Activated T-cell treated with anti-CD3 and anti-CD28 coated beads, Interleukin-2, amount 50 U/mL, for 48 hours (primary cell): ENCODE measurements at places on chromosomes 5 and 9.

- peak; percentile 34 for DNase-seq
Observed at GRCh38 chr5:88203981-88204750, 64.5 kb downstream of the TMEM161B start.

GRCh38 chr9:136204145-136204805 is 653 bp downstream of the LHX3 start:
- no peak for DNase-seq

GRCh38 chr9:10566848-10567247 is 46.0 kb downstream of the PTPRD start:
- no peak for DNase-seq

DNA sequence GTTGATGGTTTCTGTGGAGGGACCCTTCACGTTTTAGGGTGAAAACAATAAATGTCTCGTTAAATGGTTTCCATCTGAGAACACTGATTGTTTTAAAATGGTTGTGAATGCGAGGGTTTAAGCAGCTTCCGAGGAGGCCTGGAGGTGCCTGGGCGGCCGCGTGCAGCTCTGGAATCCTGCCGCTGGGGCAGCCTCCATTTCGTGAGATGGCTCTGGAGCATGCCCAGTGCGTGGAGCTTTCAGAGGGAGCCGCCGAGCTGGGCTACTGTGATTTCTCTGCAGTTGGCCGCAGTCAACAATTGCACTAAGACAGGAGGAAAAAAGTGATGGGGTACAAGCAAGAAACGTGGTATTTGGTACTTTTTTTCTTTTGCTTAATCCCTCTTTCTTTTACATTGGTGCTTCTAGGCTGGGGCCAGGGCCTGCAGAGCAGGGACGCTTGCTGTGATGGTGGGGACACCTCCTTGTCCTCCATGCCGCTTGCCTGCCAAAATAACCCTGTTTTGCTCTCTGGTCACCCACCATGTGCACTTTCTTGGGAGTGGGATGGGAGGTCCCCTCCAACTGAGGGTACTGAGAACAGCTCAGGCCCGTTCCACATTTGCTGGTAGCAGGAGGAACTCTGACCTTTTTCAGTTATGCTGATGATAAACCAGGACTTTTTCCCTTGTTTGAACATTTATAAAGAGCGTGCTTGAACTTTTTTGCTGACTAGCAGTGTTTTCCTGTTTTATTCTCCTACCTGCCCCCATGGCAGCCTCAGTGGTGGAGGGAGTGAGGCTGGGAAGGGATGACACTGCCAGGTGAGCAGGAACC is 47.1 kb downstream of the EHMT1 start:
- DNase-seq: no peak

DNA sequence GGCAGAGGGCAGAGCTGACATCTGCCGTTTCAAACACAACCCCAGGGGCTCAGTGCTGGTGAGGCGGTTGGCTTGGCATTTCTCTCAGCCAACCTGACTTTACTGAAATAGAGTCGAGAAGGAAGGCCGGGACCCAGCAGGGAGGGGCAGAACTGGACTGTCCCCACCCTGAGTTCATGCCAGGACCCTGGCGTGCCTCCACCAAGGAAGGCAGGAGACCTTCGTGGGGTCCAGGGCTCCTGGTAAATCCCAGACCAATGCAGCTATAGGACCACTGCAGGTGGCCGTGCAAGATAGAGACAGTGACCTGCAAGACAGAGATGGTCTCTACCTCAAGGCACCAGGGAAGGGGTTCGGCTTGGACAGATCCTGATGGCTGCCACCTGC is 132.9 kb downstream of the ROR2 start:
- DNase-seq: no peak

GRCh38 chr9:97502222-97502983 is 937 bp downstream of the TMOD1 start:
- DNase-seq: peak; percentile 34

GRCh38 chr5:170226661-170227060 is 6.1 kb upstream of the C5orf58 start:
- DNase-seq: no peak

DNA sequence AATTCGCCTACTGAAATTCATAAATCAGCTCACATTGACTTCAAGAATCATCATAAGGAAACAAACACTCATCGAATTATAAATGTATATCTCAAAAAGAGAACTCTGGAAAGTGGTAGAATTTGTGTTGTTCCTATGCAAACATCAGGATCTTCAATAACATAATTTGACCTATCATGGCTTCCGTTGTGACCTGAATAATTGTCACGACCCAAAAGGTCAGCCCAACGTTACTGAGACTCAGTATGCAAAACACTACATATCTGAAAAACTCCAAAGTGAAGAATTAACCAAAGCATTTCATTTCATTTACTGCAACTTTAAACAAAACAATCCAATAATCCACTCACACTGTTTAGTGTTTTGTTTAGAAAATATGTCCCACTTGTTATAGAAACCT is 1.2 kb downstream of the RAPGEF6 start:
- no peak for DNase-seq

DNA sequence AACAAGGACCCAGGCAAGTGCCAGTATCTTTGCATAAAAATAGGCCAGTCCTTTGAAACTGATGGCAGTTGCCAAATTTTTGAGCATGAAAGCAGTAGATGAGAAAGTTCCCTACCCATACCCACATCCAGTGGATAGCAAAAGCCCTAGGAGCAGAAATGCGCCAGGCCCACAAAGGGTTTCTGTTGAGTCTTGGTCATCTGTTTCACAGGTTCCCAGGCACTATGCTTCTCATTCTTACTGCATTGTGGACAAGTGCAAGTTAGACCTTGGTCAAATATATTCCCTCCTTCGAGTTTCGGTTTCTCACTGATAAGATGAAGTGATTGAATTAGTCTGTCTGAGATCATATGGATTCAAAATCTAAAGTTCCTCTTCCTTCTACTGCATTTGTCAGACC is 152.3 kb downstream of the NR3C1 start:
- DNase-seq: no peak

DNA sequence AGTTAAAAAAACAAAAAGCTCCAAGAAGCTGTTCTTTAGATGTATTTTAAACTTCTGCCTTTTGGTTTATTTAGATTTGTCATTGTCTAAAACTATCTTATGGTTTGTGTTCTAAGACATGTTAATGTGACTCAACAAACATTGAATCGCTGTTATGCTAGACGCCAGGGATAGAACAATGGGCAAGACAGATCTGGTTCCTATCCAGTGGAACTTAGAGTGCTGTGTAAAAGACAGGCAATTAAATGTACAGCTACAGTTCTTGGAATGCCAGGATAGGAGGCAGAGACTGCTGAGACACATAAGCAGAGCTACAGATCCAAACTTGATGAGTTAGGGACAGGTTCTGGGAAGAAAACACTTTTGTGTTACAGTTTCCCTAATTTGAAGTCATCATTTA is 22.4 kb downstream of the LYRM7 start:
- no peak for DNase-seq

- DNase-seq: no peak
Observed at GRCh38 chr5:23675456-23675855, 168.0 kb downstream of the PRDM9 start.

DNA sequence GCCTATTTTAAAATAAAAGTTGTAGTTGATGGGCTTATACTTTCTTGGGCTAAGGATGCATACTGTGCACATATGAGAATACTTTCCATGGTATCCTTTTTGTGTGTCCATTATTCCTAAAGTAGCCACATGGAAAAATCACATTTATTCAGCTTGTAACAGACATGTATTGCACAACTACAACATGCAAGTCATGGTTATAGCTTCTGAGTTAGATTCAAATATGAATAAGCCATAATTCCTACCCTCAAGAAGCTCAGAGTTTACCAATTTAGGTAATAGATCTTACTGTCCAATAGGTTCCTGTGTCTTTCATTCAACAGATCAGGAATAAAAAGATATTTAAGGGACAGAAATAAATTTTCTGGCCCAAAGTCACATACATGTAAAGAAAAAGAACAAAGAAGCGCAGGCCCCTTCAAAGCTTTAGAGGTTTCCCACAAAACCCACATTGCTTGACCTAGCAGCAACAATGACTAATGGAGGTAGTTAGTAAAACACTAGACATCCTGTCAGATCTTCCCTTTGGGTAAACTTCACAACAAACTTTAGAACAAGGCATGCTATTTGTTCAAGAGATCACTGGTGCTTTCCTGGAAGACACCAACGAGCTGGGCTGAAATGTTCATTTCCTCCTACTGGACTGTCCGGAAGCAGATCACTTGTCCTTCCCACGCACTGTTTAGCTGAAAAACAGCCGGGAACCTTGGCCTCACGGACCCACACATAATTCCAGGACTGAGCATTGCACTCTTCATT is 78.4 kb upstream of the ITGA1 start:
- peak; percentile 19 for DNase-seq

DNA sequence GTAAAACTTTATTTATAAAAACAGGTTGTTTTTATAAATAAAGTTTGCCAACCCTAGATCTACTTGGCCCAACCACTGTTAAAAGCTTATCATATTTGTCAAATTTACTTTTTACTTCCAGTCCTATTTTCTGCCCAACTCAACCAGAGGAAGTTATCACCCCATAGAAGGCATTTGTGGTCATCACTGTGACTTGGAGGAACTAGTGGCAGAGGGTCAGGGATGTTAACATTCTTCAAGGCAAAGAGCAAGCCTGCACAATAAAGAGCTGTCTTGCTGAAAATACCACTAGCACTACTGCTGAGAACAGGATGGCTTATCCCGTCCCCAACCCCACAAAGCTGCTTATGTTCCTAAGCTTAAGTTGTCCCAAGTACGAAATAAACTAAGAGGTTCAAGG is 22.3 kb downstream of the TTC33 start:
- no peak for DNase-seq

GRCh38 chr9:116391306-116391900 is 237.8 kb downstream of the PAPPA start:
- no peak for DNase-seq

DNA sequence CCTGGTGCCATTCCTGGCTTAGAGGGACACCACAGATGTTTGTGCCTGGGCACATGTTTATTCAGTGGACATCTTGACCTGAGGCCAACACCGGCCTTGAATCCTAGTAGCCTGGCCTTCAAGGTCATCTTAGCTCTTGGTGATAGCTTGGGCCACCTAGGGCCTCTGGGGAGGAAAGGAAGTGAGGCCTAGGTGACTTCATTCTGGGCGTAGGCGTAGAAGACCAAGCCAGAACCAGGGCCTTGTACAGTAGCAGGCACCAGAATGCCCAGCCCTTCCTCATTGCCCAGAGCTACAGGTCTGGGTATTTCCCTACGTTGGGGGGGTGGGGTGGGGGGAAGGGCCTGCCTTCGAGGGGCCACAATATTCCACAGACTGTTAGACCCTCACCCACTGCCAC is 33.8 kb downstream of the WNK2 start:
- DNase-seq: no peak

DNA sequence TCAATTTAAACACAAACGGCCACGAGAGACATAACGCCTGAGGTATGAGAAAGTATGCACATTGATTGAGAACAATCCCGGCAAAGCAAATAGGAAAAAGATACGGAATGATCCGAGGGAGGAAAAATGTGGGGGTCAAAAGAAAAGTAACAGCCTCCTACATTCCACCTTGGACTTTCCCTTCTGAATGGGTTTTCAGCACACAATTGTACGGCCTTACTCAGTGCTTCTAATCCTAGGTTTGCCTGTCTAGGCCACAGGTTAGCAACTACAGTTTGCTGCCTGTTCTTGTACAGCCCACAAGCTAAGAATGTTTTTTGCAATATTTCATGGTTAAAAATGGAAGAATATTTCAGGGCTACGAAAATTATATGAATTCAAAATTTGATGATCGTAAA is 46.2 kb upstream of the RNF20 start:
- DNase-seq: no peak

GRCh38 chr5:31911291-31912265 is 262.5 kb downstream of the GOLPH3 start:
- no peak for DNase-seq

GRCh38 chr9:130555968-130556367 is 23.4 kb upstream of the FUBP3 start:
- no peak for DNase-seq

GRCh38 chr9:91130796-91131318 is 230.9 kb downstream of the AUH start:
- DNase-seq: no peak

DNA sequence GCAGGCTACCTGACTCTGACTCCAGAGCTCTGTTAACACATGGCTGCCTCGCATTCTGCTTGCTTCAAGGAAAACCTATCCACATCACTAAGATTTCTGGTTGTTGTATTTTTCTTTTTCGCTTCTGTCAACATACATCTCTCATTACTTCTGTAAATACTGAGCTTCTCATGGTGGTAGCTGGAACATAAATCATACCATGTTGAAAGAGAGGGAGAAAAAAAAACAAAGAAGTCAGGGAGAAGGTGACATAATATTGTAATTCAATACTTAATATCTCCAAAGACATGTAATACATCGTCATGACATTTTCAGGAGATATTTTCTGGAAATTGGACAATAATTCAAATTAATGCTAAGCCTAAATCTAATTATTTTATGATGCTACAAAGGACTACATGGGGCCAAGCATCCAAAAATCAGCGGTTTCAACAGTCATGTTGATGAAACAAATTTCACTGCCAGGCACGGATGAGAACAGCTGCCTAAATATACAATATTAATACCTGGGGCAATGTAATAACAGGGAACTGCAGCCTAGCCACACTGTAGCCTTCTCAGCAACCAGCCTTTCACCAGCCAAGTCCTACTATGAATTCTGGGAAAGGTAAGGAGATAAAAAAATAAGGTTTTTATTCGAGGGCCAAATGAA is 332.0 kb downstream of the TRIM32 start:
- DNase-seq: no peak

DNA sequence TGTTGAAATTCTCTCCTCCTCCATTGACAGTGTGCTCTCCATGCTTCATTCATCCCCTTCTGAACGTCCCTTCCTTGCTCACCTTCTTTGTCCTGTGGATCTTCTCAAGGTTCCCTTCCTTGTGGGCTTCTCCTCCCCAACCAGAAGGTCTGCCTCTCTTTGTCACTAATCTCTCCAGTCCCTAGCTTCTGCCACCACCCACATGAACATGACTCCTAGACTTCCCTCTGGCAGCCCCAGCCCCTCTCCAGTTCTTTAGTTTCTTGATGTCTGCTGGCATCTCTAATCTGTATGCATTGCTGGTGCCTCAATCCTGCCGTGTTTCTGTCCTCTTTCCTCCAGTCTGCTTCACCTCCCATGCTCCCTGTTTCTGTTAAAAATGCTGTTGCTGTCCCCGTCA is 79.3 kb downstream of the ARHGAP26 start:
- DNase-seq: no peak

DNA sequence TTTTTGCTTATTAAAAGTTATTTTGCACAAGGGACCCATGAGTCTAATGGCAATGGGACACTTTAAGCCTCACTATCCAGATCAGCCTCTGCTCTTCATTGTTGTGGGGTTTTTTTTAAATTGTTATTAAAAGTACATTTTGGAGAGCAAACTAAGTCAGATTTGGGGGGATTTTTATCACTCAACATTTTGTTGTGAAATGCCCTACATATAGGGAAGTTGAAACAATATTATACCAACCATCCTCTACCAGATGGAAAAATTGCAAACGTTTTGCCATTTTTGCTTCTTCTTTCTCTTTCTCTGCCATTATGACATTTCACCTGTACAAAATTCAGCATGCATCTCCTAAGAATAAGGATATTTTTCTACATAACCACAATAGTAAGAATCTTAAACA is 75.3 kb downstream of the SLC1A3 start:
- DNase-seq: no peak

- DNase-seq: no peak
Observed at GRCh38 chr5:135440916-135441315, 6.2 kb downstream of the DCANP1 start.
